ENCODE measurements at places on chromosomes 1 and 21.

GRCh38 chr1:1246577-1247340, at the start of gene C1QTNF12:
TSS of gene C1QTNF12 (minus strand) at chr1:1246722. CDS start at chr1:1246690, 32 bp downstream.
- no peak for DNase-seq

- DNase-seq: no peak
Observed at GRCh38 chr1:93051961-93052360, 27.1 kb upstream of the MTF2 start.

DNA sequence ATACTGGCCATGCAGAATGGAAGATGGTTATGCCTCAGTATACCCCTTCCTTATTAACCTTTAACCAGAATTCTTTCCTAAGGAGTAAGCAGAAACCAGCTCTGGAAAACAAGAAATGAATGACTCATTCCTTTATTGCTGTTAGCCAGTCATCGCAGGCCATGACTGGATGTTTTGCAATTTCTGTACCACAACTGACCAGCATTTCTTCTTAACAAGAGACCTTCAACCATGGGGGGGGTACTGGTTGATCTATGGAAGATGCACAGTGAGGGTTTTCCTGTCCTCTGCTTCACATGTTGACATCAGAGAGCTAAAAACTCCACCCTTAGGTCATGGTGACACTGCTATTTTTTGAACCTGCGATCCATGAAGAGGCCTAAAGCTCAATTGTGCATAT, 28.0 kb upstream of the RNF2 start:
- peak; percentile 87 for DNase-seq

- DNase-seq: no peak
Observed at GRCh38 chr1:163471779-163472650, 150.3 kb downstream of the NUF2 start.

GRCh38 chr1:236165238-236165981, 23.1 kb downstream of the GPR137B start:
- no peak for DNase-seq

DNA sequence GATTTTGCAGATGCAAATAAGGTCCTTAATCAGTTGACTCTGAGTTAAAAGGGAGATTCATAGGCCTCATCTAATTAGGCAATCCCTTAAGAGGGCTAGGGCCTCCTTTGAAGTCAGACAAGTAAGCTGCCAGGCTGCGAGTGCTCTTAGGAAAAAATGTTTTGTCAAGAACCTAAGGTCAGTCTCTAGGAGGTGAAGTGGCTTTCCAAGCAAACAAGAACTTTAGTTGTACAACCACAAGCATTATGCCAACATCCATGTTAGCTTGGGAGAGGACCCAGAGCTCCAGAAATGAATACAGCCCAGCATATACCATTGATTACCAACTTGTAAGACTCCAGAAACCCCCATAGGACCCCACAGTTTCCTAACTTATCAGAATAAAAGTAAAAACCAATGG, 1366.2 kb downstream of the PLA2G4A start:
- no peak for DNase-seq

GRCh38 chr1:198128533-198128932, 28.3 kb upstream of the NEK7 start:
- DNase-seq: no peak

- no peak for DNase-seq
Observed at GRCh38 chr21:40768056-40768455, 78.9 kb downstream of the DSCAM start.

DNA sequence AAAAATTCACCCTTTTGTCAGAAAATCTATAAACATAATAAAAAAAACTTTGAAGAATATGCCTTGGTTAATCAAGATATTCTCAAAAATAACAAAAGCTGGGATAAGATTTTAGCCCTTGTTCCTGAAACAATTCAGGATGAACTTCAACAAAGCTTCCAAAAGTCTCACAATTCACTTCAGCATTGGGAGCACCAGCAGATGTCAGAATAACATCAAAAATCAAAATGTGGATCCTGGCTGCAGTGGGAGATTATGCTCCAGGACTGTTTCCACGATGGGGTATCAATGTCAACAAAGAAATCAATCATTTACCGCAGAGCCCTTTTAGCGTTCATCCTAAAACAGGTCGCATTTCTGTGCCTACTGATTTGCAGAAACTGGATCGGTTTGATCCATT, 35.2 kb downstream of the ZNF670 start:
- DNase-seq: no peak

GRCh38 chr1:49435291-49435690, 588.5 kb downstream of the AGBL4 start:
- DNase-seq: no peak

DNA sequence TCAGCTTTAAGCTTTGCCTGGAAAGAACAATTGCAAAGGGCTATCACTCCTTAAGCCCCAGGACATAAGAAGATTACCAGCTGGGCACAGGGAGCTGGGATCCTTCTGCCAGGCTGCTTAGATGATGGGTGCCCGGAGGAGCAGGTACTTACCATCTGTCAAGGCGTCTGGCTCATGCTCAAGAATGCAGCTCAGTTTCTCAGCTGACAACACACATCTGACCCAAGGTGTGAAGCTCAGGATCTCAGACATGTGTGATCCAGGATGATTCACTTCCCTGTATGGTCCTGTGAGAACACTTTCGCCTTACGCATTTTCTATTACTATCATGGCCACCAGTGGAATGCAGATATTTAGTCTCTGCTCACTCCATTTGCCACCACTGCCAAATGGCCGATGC, 14.7 kb upstream of the DISC1 start:
- DNase-seq: no peak

DNA sequence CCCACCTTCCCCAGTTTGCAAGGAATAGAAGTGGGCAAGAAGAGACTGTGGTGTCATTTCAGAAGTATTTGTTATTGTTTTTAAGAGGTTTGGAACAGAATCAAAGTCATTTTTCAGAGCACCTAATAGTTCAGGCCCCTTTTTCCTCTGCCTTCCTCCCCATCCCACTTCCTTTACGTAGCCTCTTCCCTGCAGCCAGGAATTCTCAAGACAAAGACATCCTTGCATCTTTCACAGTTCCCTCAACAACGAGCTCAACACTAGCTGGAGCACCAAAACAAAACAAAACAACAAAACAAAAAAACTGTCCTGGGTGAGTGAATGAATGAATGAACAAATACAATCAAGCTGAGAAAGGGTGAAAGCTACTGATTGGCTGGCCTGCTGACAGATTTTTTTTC, 7.0 kb downstream of the PALMD start:
- DNase-seq: peak; percentile 35

DNA sequence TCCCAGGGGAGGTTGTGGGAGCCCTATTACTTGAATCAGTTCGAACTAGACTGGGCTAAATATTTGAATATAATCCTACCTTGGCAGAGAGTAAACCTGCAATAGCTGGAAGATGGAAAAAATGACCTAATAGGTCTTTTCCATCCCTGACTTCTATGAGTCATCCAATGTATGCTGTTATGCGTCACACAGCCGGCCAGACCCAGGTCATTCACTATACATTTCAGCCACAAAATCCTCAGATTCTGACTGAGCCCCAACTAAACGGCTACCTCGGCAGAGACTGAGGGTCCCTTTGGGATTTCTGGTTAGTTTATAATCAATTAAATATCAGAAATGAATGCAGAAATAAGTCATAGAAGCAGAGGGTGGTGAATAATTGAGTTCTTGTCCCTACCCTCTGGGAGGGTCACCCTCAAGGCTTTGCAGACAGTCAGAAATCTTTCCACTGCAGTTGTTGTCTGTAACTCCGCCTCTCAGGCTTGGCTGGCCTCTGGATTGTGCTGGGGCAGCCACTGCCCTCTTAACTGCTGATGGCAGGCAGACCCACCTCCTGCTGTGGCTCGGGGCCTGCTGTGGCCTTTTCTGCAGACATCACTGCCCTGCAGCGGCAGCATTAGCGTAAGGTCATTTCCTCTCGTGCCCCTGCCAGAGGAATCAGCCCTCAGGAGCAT, 240.5 kb downstream of the TGFB2 start:
- DNase-seq: peak; percentile 87

DNA sequence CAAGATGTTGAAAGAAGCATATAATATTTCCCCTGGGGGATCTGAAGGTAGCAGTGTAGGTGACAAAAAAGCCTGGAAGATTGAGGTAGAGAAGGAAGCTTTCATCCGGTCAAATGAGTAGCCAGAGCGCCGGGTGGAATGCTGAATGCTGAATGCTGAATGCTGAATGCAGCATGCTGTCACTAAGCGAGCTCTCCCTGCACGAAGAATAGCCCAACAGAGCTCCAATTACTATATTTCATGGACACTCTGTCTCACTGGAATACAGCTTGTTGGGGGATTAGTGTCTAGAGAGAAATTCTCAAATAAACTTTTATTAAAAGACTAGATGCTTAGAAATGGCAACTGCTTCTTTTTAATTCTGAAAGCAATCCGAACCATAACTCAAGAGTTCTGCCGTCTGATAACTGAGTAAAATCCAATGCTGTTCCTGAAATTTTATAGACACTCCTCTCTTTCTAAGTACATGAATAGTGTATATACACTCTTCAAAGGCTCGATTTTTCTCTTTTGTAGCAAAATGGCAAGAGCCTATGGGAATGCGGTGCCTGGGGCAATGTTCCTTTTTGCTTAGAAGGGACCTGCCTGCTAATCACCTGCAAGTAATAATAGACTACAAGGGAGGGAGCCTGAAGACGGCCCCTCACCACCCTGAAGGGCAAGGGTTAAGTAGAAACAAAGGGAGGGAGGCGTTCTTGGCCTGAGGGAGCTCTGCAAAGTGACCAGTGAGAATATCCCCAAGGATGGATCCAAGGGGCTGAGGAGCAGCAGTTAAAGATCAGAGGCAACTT, 203.7 kb upstream of the ESRRG start:
- DNase-seq: no peak

- DNase-seq: no peak
Observed at GRCh38 chr1:40884055-40884795, 22.1 kb upstream of the CITED4 start.

DNA sequence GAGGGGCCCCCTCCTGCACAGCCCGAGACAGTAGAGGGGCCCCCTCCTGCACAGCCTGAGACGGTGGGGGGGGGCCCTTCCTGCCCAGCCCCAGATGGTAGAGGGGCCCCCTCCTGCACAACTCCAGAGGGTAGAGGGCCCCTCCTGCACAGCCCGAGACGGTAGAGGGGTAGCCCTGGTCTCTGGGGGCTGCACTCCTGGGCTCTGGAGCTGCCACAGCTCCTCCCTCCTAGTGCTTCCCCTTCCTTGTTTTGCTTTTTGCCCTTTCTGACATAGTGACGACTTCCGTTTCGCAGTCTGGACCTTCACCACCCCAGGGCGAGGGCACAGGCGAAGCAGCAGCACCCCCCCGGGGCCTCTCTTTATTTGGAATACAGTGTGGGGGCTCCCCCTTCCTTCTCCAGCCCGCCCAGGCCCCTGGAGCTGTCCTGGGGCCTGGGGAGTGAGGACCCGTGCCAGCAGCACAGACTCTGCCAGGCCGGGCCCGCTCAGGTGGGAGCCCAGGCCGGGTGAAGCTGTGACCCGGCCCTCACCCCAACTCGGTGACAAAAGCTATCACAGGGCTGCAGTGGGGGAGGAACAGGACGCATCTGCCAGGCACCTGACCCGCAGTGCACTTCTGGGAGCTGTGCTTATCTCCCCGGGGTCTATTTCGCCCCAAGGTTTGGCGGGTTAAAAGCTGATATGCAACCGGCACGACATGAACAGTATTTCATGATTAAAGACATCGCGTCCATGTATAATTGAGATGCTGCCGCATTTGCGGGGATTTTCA, 1.1 kb upstream of the PRXL2B start:
- peak; percentile 35 for DNase-seq

- peak; percentile 92 for DNase-seq
Observed at GRCh38 chr1:1890506-1891348, at the start of gene GNB1. TSS of gene GNB1 (minus strand) at chr1:1891087. CDS start at chr1:1825453, 65,634 bp downstream.

- DNase-seq: peak; percentile 86
Observed at GRCh38 chr1:221858818-221859611, 117.1 kb upstream of the DUSP10 start.

DNA sequence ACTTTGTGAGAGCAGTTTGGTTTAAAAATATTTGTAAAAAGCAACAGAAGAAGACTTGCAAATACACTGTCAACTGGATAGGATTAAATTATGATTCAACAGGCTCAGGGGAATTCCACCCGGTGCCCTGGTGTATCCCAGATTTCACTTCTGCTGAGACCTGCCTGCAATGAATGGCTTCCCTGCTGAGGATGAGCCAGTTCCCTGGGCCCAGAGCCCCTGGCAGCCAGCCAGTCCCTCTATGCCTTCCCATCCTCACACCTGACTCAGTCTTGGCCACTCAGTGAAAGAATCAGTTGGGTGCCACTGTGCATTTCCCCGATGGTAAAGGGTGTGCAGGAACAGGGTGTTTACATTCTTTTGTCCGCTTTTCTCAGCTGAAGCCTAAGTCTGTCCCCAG, 64.4 kb downstream of the KCTD3 start:
- DNase-seq: peak; percentile 14

DNA sequence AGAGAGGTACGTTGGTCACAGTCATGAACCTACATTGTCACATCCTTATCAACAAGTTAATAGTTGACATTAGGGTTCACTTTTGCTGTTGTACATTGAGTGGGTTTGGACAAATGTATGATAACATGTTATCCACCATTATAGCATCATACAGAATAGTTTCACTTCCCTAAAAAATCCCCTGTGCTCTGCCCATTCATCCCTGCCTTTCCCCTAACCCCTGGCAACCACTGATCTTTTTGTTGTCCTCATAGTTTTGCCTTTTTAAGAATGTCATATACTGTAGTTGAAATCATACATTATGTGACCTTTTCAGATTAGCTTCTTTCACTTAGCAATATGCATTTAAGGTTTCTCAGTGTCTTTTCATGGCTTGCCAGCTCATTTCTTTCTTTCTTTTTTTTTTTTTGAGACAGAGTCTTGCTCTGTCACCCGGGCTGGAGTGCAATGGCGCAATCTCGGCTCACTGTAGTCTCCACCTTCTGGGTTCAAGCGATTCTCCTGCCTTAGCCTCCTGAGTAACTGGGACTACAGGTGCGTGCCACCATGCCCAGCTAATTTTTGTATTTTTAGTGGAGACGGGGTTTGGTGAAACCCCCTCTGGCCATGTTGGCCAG, 50.6 kb downstream of the UCK2 start:
- no peak for DNase-seq

- no peak for DNase-seq
Observed at GRCh38 chr21:32795376-32795775, 23.8 kb upstream of the PAXBP1 start.

DNA sequence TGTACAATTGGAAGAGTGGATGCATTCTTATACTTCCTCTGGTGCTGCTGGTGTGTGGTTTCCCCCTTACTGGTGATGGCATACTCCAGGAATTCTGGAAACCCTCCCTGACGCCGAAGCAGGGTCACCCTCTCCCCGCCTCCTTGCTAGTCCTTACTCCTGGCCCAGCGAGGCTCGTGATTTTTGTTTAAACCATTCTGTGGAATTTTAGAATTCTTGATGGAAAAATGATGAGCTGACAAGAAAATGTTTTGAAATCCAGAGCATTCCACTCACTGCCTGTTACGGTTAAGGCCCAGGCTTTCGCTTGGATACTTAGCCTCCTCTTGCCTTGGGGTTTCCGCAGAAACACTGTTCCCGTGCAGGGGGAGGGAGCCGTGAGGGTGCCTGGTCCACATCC, 41.1 kb downstream of the IL6R start:
- DNase-seq: peak; percentile 94

DNA sequence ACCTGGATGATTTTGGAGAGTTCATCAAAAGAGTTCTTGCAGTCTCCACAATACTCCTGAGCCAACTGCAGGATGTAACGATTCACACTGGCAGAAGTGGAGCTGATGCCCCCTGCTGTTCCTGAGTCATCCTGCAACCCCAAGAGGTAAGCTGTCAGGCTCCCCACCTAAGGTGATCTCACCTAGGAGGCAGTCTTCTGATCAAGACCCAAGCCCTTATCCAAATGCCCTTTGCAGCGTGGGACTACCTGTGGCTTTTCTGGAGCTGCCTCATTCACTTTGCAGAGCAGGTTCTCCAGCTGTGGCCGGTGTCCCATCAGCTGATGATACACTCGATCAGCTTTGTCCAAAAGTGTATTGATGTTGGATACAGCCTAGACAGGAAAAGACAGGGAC, 96.4 kb downstream of the UBR4 start:
- DNase-seq: peak; percentile 12

Data from fibroblast of skin of abdomen (primary cell).